Globus pallidus (tissue), 1 donor: ENCODE measurements at places on chromosomes 1 and 21.

- no peak for DNase-seq
These were observed 86.8 kb upstream of the ARHGAP29 start for GRCh38 chr1:94324178-94324544.

DNA sequence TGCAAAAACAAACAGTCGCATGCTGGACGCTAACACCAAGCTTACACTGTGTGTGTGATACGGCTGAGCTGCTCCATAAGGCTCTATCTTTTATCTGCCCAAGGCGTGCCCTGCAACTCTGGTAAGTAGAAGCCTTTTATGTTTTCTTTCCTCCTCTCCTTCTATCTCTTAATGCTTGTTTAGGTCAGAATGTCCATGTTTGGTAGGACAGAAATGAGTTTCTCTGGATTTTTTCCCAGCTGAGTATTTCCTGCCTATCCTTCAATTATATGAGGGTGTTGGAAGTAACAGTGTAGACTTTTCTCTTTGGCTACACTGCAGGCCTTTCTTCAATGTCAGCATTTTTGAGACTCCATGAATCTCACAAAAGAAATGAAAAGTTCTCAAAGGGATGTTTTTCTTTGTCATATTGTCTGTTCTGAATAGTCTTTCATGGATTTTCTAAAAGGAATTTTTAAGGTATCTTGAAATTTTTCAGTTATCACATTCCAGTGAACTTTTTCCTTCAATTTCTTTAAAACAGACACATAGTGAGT lies 124.2 kb downstream of the MACF1 start:
- DNase-seq = no peak

DNA sequence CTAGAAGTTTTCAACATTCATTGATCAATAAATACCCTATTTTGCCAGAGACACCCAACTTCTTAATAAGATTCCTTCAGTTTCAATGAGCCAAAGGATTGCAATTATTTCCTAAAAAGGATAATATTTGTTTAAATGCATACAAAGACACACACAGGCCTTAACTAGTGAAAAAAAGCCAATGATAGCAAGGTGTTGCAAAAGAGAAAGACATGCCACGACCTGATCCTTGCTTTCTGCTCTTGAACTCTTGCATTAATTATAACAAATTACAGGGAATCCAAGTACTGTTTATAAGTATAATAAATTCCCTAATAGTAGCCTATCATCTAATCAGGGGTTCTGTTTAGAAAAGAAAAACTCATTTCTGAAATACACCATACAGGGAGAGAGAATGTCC lies 131.1 kb downstream of the PTPN14 start:
- DNase-seq = no peak

GRCh38 chr1:225318706-225319575 lies 108.9 kb downstream of the LBR start:
- DNase-seq = peak; percentile 1

DNA sequence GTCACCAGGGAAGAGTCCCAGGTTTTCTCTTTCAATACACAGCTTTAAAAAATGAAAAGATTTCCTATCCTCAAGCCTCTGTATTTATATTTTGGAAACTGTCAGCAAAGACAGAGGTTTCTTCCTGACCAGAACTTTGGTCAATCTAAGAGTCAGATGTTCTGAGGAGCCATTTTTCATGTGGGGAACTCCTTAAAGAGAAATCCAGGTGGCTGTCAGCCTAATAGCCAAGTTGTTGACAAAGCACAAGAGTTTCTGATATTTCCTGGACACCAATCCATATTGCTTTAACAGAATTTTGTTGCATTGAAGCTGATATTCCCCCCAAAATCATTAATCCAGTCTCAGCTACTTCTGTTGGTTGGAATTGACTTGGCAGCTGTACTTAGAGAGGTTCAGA lies 318.6 kb upstream of the NFIA start:
- DNase-seq = no peak

GRCh38 chr1:56188855-56189254 lies 390.5 kb downstream of the PLPP3 start:
- peak; percentile 41 for DNase-seq

DNA sequence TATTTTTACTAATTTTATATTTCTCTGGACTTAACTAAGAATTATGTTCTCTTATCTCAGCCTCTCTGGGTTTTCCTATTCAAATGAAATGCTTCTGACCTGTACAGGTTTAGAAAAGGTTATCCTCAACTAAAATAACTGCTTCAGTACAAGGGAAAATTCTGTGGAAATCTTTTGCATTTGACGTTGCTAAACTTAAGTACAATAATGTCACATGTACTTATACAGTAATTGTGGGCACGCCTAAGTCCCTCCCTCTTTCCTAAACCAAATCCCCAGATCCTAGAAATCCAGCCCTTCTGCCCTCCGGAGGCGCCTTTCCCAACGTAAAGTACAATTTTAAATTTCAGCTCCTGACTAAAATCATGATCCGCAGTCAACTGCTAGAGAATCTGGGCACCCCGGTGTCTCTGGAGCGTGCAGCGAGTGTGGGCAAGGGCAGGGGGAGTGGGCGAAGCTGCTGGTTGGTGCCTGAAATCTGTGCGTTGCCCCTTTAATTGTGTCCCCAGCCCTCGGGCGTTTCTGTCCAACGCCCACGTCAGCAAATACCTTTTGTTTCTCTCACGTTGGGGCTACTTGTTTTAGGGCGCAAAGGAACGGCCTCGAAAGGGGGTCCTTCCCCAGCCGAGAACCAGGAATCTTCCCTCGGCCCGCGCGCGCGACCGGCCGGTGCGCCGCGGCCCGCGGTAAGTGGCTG lies at the start of gene ZBTB8A:
Gene ZBTB8A (plus strand): TSS at position 541 of the 697 bp plus-strand sequence. CDS start 53,505 bp downstream, outside the sequence.
- DNase-seq = peak; percentile 31

GRCh38 chr1:34578306-34578705 lies 176.5 kb upstream of the GJB5 start:
- DNase-seq = no peak

DNA sequence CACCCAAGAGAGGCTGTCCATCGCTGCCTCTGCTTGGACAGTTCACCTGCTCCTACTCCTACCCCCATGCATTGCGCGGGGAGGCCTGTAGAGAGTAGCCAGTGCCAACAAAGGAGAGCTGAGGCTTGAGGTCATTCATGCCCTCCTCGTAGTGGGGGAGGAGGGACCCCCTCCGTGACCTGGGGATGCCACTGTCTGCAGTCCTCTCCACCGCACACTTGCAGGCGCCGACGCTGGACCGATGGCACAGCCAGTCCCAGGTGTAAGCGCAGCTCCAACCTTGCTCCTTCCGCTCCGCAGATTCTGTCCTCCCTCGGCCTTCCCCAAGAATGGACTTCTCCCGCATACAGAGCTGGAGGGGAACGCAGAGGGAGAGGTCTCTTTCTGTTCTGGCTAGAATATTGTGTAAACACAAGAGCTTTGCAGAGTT lies 672 bp upstream of the PHLDA3 start:
- no peak for DNase-seq

GRCh38 chr1:41648230-41648629 lies 163.7 kb upstream of the EDN2 start:
- DNase-seq = no peak

GRCh38 chr1:90509225-90510048 lies 207.7 kb downstream of the BARHL2 start:
- DNase-seq = no peak

DNA sequence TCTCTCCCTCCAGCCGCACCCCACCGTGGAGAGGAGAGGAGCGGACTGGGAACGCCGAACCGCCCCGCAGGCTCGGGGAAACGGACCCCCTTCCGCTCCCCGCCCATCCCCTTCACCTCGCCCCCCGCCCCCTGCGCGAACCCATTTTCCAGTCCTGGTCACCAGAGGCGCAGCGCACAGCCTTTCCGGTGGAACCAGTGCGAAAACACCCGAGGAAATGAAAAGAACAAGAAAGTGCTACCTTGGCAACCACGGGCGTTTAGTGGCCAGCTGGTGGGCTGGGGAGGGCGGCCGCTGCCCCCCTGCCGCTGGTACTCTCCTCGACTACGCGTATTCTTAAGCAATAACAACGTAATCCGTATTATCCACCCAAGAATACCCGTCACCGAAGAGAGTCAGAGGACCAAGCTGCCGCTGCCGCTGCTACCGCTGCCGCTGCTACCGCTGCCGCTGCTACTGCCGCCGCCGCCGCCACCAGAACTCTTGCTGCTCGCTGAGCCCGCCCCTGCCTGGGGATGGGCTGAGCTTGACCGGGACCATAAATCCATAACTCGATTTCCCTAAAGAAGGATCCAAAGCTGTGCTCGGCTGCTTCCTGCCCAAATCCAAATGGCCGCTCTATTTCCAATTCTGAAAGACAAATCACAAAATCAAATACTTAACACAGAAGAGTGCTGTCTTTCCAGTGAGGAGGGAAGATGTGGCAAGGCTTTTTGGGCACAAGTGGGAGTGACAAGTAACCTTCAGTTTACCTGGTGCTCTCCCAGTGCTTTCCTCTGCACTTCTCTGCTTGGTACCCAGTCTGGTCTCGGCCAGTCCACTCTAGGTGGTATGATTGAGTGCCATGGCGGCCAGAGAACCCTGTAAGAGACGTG lies 125.2 kb upstream of the DPYD start:
- DNase-seq = no peak

DNA sequence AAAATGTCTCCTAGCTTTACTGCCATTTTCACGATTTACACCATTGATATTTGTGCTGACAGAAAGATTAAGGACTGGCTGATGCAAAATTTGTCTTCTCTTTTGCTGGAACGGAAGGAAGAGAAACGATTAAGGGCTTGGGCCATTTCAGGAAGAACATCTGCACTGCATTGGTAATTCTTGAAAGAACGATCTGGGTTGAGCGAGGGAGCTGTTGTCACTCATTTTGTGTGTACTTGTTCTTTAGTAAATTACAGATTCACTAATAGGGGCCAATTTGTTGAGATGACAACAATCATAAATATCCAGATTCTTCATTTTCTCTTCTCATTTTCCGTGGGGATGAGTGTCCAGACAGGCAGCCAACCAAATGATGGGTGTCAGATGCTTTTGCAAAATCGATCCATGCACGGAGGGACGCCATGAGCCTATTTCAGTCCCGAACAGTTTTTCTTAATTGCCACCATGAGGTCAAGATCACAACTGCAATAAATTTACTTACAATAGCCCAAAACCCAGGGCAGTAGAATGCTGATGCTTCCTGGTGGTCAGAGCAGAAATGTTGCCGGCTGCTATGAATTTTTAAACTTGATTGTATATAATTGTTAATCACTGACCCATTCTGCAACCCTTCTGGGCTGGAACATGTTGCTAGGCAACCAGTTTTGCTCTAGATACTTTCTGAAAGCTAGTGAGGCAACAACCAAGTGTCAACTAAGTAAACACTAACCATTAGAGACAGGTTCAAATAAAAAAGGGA lies 132.4 kb upstream of the TIAM1 start:
- peak; percentile 59 for DNase-seq

GRCh38 chr1:168401341-168401740 lies 120.7 kb downstream of the TBX19 start:
- no peak for DNase-seq

DNA sequence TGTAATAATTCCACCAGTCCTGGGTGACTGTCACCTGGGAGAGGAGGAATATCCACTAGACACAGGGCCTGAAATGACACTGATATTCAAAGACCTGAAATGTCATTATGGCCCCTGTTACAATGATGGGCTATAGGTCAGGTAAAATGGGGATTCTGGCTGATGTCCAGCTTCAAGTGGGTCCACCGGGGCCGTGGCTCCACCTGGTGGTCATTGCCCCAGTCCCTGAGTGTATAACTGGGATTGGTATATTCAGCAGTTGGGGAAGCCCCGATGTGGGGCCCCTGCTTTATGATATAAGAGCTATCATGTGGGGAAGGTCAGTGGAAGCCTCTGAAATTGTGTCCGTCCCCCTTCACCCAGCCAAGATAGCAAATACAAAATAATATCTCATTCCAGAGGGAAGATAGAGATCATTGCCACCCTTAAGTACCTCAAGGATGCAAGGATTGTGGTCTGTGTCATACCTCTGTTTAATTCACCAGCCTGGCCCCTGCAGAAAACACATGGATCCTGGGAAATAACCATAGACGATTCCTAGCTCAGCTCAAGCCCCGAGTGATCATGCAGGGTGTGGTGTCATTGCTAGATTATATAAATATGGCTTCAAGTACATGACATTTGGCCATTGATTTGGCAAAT lies 19.4 kb downstream of the PLEKHO1 start:
- no peak for DNase-seq
